Adrenal gland (tissue), 19 donors: ENCODE measurements at places on chromosomes 7 and 10. TPM values are rescaled to one million over a fixed set of nuclear protein-coding genes. Genes with fewer than 3 reads are reported as not detected.

Gene MINDY4
- polyA plus RNA-seq, result 5.7 TPM

Gene SPDYE6
- polyA plus RNA-seq, result not detected

Gene CYTH3
- polyA plus RNA-seq, result 12.9 TPM

Gene CHAT
- polyA plus RNA-seq, result not detected

Gene MEOX2
- 0.82 TPM for polyA plus RNA-seq

Gene CTNNA3
- 0.03 TPM for polyA plus RNA-seq

Gene DNAH11
- 42.0 TPM for polyA plus RNA-seq

Gene LRRC27
- 10.1 TPM for polyA plus RNA-seq

Gene ATAD1
- 54.4 TPM for polyA plus RNA-seq
